ENCODE measurements at places on chromosomes 6 and 20. TPM values are rescaled to one million over a fixed set of nuclear protein-coding genes. Genes with fewer than 3 reads are reported as not detected.

RHAG gene
- 0.52 TPM for total RNA-seq

DNAH8 gene
- 0.03 TPM for total RNA-seq

STMND1 gene
- 2.2 TPM for total RNA-seq

- DNase-seq: no peak
These were observed 107.0 kb downstream of the POPDC3 start for GRCh38 chr6:105072798-105073199.

DNA sequence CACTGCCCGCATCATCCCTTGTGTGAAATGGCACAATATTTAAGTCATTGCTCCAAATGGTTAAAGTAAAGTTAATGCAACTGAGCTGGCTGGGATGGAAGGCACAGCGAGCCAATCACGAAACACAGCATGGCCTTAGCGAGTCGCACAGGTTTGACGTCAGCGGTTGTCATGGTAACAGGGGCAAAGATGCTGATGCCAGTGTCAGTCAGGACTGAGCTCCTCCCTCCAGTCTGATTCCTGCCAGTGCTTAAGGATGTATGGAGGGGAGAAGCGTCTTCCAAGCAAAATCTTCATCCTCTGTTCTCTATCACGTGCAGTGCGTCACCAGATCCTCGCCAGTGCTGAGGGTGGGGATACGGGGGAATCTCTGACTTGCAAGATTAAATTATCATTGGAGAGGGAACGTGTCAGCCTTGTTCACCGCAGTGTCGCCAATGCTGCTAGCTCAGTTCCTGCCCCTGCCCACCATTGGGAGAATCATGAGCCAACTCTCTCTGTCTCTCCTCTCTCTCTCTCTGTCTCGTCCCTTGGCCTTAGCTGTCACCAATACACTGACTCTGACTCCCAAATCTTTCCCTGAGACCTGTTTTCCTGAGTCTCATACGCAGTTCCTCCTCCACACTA is 24.5 kb downstream of the TSPYL4 start:
- peak; percentile 86 for DNase-seq

Measured in mucosa of gallbladder (tissue), 1 donor.